Endothelial cell (in vitro differentiated cells): ENCODE measurements at places on chromosomes 13 and 19. TPM values are rescaled to one million over a fixed set of nuclear protein-coding genes. Genes with fewer than 3 reads are reported as not detected.

DNA sequence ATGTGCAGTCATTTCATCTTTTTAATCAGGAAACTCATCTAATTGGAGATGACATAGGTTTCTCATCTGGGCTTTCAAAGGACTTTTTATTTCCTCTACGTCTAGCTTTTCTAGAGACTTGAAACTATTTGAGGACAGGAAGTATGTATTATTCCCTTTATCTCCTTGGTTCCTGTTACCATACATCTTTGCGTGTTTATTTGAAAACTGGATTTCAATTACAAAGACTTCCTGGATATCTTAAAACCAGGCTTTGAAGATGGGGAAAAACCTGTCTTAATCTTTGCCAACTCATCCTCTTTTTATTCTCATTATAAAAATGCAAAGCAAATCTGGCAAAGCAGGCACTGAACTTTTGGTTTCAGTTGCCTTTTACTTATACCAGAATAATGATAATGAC, 130.5 kb downstream of the LMO7 start:
- H3K27ac ChIP-seq, result no peak overlapping the region
- H3K27me3 ChIP-seq, result no peaks in the 10 kb centered on the region

- no peak for DNase-seq
- H3K27ac ChIP-seq, result no peak overlapping the region
- peaks cover under 1% of the 10 kb centered on the region for H3K36me3 ChIP-seq
- peaks cover 25% of the 10 kb centered on the region for H3K4me1 ChIP-seq
- peaks cover 5% of the 10 kb centered on the region for H3K27me3 ChIP-seq
These were observed 5.9 kb downstream of the KLF12 start for GRCh38 chr13:74128156-74128767.

DNA sequence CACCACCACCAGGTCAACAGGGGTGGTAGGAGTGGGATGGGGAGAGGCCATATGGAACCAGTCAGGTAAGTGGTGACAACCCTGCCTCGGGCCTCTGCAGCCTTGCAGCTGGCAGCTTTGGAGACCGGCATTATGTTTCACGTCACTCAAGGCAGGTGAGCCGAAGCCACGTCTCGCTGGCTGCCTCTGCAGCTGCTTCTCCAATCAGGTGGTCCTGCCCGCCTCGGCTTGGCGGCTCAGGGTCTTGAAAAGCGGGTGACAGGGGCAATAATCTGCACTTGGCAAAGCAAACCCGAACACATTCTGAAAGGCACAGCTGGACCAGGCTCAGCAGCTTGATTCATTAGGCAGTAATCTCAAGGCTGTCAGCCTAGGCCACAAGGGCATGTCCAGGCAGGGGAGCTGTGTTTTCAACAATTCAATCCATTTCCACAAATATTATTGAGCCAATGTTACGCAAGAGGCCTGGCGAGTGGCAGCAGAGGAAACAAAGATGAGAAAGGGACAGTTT, 77.4 kb upstream of the PCDH8 start:
- no peaks in the 10 kb centered on the region for H3K36me3 ChIP-seq
- peaks cover 2% of the 10 kb centered on the region for H3K27me3 ChIP-seq
- no peaks in the 10 kb centered on the region for H3K4me1 ChIP-seq
- no peak for DNase-seq
- H3K27ac ChIP-seq, result no peak overlapping the region

DNA sequence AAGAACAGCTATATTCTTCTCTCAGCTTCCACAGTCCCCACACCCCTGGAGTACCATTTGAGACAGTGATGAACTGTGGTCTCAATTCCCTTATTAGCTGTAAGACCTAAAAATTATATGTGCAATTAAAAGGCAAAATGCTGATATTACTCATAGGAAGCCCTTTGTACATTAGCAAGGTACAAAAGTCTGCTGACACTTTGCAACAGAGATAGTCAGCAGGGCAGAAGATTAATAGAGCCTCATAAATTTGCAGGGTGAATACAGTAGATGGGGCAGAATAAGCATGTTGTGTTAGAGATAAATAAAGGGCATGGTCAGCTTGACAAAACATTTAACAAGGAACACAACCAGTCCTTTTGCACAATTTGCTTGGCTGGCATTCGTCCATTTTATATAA, 210.0 kb upstream of the OBI1 start:
- H3K36me3 ChIP-seq, result no peaks in the 10 kb centered on the region
- no peaks in the 10 kb centered on the region for H3K4me1 ChIP-seq
- no peaks in the 10 kb centered on the region for H3K27me3 ChIP-seq
- H3K27ac ChIP-seq, result no peak overlapping the region

- H3K27me3 ChIP-seq, result no peaks in the 10 kb centered on the region
- no peak overlapping the region for H3K4me3 ChIP-seq
These were observed 9.8 kb downstream of the MEDAG start for GRCh38 chr13:30915691-30916541.

- no peak for DNase-seq
- H3K4me3 ChIP-seq, result no peak overlapping the region
- peaks cover 12% of the 10 kb centered on the region for H3K4me1 ChIP-seq
- H3K36me3 ChIP-seq, result no peaks in the 10 kb centered on the region
These were observed 103.8 kb downstream of the RGCC start for GRCh38 chr13:41561170-41561569.

SULT2A1 gene
- not detected for total RNA-seq

FCER2 gene
- not detected for total RNA-seq

ANKRD24 gene
- 0.82 TPM for total RNA-seq
